ENCODE measurements at places on chromosomes 6 and 20.

- DNase-seq: no peak
Measured at GRCh38 chr6:33513213-33513612, 58.8 kb downstream of the ZBTB9 start.

GRCh38 chr6:70198785-70199184, 104.1 kb downstream of the COL9A1 start:
- no peak for DNase-seq

DNA sequence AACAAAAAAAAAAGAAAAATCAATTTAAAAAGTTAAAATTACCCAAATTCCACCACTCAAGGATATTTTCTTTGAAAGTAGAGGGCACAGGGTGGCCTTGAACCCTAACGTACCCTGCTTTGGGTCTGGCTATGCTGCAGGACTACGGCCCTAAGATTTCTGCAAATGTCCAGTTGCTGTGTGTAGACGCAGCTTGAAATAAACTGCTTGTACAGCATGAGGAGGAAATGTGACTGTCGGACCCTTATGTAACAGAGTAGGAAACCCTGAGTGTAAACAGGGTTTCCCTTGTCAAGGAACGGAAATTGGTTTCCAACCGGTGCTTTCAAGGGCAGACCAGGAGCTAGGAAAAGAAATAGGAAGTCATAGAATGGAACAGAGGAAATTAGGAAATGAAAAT, 60.7 kb upstream of the SHLD1 start:
- DNase-seq: no peak

GRCh38 chr20:59958123-59958522, at the start of gene CDH26:
Gene CDH26, plus strand, starts transcription at chr20:59958423. Its CDS starts 304 bp downstream, at chr20:59958727.
- DNase-seq: no peak

DNA sequence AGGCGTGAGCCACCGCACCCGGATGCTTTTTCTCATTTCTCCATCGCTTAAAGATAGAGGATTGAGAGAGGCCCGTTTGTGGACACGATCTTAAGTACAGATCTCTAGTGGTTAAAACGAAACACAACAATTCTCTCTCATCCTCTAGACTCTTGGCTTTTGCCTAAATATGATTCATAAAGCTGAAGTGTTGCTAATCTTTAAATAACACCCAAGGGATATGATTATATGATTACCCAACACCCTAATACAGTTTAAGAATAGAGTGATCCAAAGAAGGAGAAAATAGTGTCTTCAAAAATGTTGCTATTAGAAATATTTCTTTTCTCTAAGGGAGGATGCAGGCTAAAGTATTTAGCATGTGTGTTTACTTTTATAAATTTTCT, 50.4 kb downstream of the MTHFD1L start:
- no peak for DNase-seq

GRCh38 chr6:99609905-99610489, 3.4 kb downstream of the PRDM13 start:
- DNase-seq: no peak

GRCh38 chr20:38108438-38108985, 56.6 kb downstream of the TGM2 start:
- DNase-seq: no peak

- no peak for DNase-seq
Measured at GRCh38 chr6:12923644-12924235, 207.2 kb downstream of the PHACTR1 start.

GRCh38 chr6:104548297-104548696, 311.4 kb downstream of the HACE1 start:
- DNase-seq: no peak

GRCh38 chr20:52833901-52834300, 138.3 kb upstream of the TSHZ2 start:
- no peak for DNase-seq

GRCh38 chr20:49210757-49211110, 8.5 kb upstream of the DDX27 start:
- DNase-seq: no peak

- DNase-seq: no peak
Measured at GRCh38 chr6:79872986-79873385, 74.4 kb downstream of the ELOVL4 start.

- DNase-seq: no peak
Measured at GRCh38 chr6:87483929-87484328, 11.2 kb downstream of the SLC35A1 start.

- DNase-seq: no peak
Measured at GRCh38 chr6:39322306-39322850, at the start of gene KCNK16. Gene KCNK16, minus strand, starts transcription at chr6:39322702. Its CDS starts 162 bp downstream, at chr6:39322540.

GRCh38 chr20:62900692-62901584, 25.4 kb downstream of the DIDO1 start:
- no peak for DNase-seq

GRCh38 chr6:138999949-139000725, 12.1 kb upstream of the REPS1 start:
- no peak for DNase-seq

DNA sequence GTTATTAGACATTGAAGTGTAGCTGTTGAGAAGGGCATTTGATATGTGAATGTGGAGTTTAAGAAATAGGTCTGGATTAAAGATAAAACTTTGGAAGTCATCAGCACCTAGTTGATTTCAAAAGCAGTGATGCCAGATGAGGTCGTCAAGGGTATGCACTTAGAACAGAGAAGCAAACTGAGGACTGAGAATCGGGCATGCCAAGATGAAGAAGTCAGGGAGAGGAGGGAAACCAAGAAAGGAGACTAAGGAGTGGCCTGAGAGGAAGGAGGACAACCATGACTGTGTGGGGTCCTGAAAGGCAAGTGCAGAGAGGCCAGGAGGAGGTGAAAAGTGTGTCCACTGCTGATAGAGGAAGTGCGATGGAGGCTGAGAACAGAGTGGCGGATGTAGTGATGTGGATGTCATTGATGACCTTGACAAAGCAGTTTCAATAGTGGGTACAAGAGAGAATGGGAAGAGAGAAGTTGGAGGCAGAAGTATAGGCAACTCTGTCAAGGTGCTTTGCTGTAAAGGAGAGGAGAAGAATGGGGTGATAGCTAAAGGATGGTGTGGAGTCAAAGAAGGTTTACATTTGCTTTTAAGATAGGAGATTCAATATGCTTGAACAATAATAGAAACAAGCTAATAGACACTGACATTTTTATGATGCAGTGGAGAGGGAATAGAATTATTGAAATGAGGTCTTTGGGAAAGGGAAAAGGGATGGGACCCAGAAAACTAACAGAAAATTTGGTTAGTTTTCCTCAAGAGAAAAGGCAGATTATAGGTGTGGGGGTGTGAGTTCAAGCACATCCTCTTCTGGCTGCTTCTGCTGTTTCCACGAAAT, 139.7 kb upstream of the TMEM170B start:
- DNase-seq: no peak

- no peak for DNase-seq
Measured at GRCh38 chr6:97849390-97849789, 566.4 kb upstream of the MMS22L start.

GRCh38 chr6:41047306-41047705, 5.0 kb downstream of the TSPO2 start:
- DNase-seq: no peak

DNA sequence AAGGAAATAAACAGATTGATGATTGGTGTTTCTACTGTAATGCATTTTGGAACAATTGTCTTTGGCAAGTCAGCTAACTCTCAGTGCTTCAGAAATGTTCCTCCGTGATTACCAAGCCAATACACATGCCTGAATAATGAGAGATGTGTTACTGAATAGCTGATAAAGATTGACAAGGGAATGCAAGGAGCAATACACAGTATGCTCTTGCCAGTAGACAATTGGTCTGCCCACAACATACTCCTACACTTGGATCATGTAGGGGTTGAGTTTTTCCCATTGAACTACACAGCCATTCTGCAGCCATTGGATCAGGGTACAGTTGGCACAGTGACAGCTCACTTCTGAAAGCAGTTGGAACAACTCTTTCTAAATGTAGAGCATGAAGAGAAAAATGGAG, 5.6 kb upstream of the GJB7 start:
- DNase-seq: no peak

DNA sequence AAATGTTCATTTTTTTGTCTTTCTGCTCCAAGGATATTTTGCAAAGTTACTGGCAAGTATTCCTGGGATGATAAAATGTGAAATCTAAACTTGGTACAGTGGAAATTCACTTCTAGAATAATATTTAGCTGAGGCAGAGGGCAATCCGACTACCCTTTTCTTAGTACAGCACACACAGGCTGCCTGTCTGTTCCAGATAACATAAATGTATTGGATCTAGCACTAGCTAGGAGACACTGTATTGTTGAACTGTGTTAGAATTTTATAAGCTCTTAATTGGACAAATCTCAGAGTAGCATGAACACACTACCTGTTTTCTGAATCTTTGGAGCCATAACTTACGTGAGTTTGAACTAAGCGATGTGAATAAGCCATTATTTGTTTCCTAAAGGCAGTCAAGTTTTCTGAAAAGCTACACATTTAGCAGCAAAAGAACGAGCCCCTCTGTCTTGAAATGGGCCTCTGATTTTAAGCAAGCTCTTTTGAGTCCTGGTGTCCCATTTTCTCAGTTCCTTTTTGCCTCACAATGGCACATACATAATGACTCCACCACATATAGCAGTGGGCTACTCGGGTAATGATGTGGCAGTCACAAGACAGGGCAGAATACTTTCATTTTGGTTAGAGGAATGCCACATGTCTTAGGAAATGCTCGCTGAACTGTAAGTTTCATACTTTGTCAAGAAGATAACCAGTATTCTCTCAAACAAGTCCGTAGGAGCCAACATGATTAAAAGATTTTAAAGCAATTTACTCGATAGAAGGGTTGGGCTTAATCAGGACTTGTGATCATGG, 116.5 kb upstream of the ESR1 start:
- no peak for DNase-seq

GRCh38 chr20:23530937-23531567, 37.2 kb downstream of the CST9L start:
- DNase-seq: no peak

DNA sequence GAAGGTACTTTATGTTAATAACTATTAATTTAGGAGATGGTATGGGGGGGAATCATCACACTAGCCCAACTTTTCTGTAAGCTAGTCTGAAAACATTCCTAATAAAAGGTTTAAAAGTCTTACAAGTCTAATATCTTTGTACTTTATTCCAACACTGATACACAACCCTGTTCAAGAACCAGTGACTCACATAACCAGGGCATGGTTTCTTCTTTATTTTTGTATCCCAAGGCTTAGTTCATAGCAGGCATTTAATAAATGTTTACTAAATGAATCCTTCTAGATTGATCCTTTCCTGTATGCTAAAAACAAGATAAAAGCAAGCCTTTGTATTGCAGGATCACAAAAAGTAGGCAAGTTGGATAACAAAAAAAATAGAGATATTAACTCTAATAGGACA, 9.7 kb downstream of the PNISR start:
- no peak for DNase-seq

- no peak for DNase-seq
Measured at GRCh38 chr6:147078106-147078505, 126.1 kb upstream of the STXBP5 start.

- no peak for DNase-seq
Measured at GRCh38 chr6:129317931-129318820, 391.8 kb downstream of the ARHGAP18 start.

DNA sequence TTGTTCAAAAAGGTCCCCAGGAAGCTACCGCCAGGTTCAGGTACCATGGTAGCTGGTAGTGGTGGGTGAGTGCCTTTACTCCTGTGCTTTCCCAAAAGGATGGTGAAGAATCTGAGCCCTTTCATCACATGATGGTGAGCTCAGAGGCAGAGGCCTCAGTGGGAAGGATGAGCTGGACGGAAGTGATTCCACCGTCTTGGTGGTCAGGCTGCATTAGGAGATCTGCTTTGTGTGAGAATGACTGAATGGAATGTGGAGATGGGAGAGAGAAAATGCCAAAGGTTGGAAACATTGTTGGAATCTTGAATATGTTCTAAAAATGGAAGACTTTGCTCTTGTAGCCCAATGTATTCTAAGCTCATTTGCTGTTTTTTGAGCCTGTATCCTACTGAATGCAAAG, 108.1 kb upstream of the SCP2D1 start:
- DNase-seq: no peak

- DNase-seq: no peak
Measured at GRCh38 chr20:49786196-49786595, 26.4 kb upstream of the SLC9A8 start.

DNA sequence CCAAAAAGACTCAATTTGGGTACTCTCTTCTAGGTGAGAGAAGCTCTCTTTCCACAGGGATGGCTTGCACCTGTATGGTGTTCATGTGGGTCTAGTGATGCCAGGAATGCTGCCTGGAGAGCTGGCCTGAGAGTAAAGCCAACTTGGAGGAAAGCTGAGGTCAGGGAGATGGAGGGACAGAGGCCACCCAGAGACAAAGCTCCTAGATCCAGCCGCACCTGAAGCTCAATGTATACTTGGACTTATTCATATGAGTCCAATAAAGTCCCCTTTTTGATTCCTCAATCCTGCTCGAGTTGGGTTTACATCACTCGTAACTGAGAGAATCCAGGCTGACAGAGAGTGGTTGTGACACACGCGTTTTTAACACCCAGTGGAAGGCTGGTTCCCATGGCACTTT, 33.8 kb downstream of the SULF2 start:
- DNase-seq: no peak

DNA sequence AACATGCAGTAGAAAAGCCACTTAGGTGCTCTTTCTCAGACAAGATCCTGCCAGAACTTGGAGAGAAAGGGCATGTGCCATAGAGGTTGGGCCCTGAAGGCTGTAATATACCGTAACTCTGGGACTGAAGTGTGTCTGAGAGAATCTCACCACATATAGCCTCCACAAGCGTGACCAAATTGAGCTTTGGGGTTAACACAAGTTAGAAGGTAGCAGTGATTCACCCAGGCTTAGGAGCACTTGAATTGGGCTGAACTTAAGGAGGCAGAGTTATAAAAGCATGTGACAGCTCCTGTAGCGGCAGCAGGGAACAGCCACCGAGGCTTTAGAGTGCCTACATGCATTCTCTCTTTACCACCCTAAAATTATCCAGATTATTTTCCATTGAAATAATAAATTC, 361.6 kb downstream of the PHF3 start:
- DNase-seq: no peak

GRCh38 chr20:63290677-63291472, 2.1 kb upstream of the COL20A1 start:
- DNase-seq: peak; percentile 68

- no peak for DNase-seq
Measured at GRCh38 chr6:27168108-27168507, 79.4 kb upstream of the PRSS16 start.

DNA sequence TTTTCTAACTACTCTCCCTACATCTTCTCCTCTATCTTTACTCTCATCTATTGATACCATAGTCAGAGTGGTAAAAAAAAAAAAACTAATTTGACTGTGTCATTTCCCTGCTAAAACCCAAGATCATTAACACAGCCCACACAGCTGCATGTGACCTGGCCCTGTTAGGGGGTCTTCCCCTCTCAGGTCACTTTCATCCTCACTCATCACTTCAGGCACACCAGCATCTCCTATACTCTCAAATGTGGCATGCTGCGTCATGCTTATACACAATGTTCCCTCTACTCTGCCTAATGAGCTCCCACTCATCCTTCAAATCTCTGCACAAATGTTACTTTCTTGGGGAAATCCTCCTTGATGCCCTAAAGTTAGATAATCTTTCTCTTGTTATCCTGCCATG, 86.8 kb downstream of the CDK19 start:
- no peak for DNase-seq

- DNase-seq: no peak
Measured at GRCh38 chr20:15930311-15931305, 642.6 kb downstream of the KIF16B start.
